ENCODE measurements at places on chromosomes 2 and 18.

DNA sequence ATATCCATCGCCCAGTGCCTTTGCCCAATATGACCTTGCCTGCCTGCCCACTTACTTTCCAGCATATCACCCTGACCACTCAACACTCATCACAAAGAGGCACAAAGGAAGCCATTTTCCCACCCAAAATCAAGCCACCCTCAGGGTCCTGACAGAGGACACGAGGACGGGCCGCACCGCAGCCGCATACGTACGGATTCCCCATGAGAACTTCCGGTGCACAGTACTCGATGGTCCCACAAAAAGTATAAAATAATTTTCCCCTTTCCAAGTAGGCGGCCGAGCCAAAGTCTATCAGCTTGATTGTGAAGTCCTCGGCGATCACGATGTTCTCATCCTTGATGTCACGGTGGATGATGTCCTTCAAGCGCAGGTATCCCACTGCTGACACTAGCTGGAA, 10.0 kb upstream of the MTERF4 start:
- DNase-seq, result no peak

DNA sequence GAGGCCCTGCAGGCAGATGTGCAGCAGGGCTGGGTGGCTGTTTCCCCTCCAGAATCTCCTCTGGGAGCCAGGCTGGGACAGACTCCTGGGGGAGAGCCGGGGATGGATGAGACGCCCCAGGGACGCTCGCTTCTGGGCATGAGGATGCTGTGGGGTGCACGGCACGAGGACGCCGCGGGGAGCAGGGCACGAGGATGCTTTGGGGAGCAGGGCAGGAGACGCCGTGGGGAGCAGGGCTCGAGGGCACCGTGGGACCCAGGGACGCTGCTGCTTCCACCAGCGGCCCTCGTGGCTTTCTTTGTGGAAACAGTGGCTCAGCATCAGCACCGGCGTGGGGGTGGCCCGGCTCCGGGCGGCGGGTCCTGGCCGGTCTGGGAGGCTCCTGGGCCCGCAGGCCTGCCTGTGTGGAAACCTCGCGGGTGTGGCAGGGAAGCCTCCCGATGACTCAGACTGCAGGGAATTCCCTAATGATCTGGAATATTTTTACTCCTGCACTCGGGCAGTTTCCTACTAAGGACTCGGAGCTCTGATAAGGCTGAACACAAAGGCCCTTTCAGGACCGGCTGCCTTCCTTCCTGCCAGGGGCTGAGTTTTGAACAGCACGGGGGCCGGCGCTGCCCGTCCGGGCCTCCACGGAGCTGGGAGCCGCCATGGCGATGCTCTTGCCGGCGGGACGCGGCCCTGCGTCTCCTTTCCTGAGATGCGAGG, 62.6 kb downstream of the NFATC1 start:
- DNase-seq, result no peak

GRCh38 chr18:56139792-56140254, 498.6 kb downstream of the TXNL1 start:
- DNase-seq, result no peak

DNA sequence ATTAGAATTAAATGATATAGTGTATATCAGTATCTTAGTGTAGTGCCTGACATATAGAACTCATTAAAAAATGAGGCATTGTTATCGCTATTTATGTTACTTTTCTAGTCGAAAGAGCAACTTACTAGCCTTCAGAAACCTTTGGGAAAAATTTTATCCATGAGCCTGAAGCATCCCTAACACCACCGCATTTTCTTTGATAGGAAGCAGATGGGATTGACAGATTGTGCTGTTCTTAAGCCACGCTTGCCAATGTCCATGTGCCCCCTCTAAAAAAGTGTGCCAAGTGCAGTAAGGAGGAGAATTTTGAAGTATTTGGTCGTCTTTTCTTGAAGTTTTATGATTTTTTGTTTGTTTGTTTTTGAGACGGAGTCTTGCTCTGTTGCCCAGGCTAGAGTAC, 29.1 kb downstream of the PPM1B start:
- DNase-seq, result no peak

Data from stimulated activated CD8-positive, alpha-beta memory T cell treated with anti-CD3 and anti-CD28 coated beads, Interleukin-4, amount 100 ng/mL, for 1 hour (primary cell).